ENCODE measurements at places on chromosomes 2 and 18. TPM values are rescaled to one million over a fixed set of nuclear protein-coding genes. Genes with fewer than 3 reads are reported as not detected.

OSR1 gene
- not detected for total RNA-seq

TLX2 gene
- total RNA-seq: not detected

TXNDC2 gene
- not detected for total RNA-seq

ALPI gene
- not detected for total RNA-seq

LCT gene
- total RNA-seq: not detected

HIBCH gene
- 13.2 TPM for total RNA-seq

MBD2 gene
- 159 TPM for total RNA-seq

CRYBA2 gene
- not detected for total RNA-seq

POTEJ gene
- 0.09 TPM for total RNA-seq

SIGLEC15 gene
- total RNA-seq: not detected

MAP3K19 gene
- not detected for total RNA-seq

RIT2 gene
- total RNA-seq: not detected

MC5R gene
- total RNA-seq: not detected

RUFY4 gene
- not detected for total RNA-seq

GPR45 gene
- not detected for total RNA-seq

MARCO gene
- total RNA-seq: not detected

PRSS56 gene
- total RNA-seq: not detected

TRPM8 gene
- not detected for total RNA-seq

GPR39 gene
- 0.38 TPM for total RNA-seq

PNKD gene
- total RNA-seq: 12.1 TPM

FEV gene
- not detected for total RNA-seq

ABHD3 gene
- total RNA-seq: 6.8 TPM

SERPINB11 gene
- not detected for total RNA-seq

SLC66A2 gene
- 39.0 TPM for total RNA-seq

GALNT3 gene
- 0.09 TPM for total RNA-seq

EMILIN1 gene
- total RNA-seq: 11.1 TPM

CCDC141 gene
- not detected for total RNA-seq

CCDC178 gene
- total RNA-seq: not detected

SCN2A gene
- under 0.01 TPM for total RNA-seq

G6PC2 gene
- not detected for total RNA-seq

BCL2L11 gene
- total RNA-seq: 6.4 TPM

All from endothelial cell of coronary artery (primary cell).